Activated CD8-positive, alpha-beta memory T cell treated with anti-CD3 and anti-CD28 coated beads for 48 hours (primary cell): ENCODE measurements at places on chromosomes 1 and 21.

- DNase-seq, result no peak
Observed at GRCh38 chr1:218895064-218895587, 278.6 kb upstream of the LYPLAL1 start.

DNA sequence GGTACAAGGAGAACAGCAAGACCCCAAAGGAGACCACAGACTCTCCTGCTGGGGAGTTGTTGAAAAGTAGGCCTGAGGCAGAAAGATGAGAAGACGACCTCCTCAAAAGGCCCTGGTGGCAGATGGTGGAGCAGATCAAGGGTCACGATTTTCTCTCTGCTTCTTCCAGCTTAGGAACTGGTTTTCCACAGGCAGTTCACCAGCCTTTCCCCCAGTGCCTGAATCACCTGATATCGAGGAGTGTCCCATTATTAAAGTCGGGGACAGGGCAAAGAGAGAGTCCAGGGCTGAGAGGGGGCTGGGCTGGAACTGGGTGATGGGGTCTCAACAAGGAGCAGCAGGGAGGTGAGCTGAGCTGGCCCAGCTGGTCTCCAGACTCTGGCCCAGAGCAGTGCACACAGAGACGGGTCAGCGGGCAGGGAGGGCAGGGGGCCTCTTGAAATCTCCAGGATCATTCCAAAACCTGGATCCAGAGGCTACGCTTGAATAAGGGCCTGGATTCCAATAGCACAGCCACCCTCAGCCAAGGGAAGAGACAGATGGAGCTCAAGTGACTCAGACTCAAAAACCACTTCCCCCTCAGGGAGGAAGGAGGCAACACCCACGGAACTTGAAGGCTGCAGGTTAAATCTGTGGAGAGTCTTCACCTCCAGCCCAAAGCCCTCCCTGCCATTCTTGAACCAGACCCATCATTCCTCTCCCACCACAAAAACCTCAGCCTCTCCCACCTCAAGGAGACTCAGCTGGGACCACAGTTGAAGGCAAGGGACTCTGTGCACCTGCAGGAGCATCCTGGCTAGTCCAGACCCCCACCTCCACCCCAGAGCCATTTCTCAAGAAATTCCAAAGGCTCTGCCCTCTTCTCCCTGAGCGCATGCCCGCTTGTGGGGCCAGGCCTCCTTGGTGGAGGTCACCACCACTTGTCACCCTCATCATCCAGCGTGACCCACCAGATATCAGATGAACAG is at the start of gene S100A5:
TSS of gene S100A5 (minus strand) at position 541 of the 968 bp plus-strand sequence. CDS start 743 bp downstream, outside the sequence.
- DNase-seq, result no peak

DNA sequence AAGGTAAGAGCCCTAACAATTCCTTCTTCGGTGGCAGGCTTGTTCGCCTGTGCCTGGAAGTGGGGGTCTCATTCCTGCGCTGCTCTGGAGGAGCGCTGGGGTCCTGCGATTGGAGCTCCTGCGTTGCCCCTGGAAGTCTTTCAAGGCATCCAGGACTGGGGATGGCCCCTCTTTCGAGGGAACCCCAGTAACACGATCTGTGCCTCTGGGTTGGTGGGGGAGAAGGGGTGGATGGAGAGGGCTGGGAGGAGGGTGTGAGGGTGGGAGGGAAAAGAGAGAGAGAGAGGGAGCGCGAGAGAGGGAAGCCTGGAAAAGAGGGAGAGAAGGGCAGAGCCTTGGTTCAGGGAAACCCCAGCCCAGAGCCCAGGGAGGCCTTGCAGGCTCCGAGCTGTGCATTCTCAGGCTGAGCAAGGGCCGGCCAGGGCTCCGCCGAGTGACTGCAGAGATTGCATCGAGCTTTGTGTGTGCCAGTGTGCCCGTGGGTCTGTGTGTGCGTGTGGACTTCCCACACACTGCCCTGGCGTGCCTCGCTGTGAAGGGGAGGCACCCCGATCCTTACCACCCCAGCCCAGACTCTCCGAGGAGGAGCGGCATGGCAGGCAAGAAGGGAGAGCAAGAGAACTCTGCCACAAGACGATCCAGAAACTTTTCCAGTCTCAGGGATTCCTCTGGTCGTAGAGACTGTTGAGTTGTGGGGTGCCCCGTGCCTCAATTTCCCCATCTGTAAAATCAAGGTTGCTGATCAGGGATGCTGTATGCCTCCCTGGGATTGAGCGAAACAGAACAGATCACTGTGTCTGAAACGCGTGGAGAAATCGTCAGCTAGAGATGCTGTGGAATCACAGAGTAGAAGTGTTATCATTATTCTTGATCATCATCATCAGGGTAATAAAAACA is 619 bp downstream of the BCL9 start:
- peak; percentile 13 for DNase-seq

DNA sequence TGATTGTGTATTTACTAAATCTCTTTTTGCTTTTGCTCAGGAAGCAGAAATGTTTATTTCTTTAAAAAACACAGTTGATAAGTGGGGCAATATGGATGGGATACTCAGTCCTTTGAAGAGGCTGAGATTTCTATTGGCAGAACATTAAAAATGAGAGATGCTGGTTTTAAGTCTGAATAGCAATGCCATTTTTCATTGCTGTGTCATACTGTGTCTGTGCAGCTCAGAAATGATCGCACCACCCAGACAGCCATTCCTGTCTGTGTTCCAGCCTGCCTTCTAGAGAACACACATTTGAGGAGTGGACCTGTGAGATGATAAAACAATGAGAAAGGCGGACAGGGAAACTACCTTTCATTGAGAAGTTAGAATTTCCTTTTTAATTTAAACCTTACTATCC is 231.2 kb upstream of the USP24 start:
- DNase-seq, result no peak

- no peak for DNase-seq
Observed at GRCh38 chr21:29287383-29287782, 11.3 kb upstream of the BACH1 start.

DNA sequence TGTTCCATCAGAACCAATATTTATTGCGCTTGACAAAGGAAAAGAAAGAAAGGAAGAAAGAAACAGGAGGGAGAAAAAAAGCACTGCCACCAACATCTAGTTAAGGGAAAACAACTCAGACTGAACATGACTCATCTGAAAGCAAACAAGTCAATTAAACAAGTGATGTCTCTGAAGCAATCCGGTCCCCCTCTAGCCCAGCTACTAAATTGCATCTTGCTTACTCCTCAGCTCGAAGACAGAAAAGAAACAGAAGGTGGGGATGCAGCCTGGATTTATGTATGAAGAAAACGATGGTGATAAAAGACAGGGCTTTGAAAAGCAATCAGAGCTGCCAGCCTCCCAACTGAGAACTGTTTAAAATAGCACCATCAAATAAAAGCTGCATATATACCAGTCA is 188.2 kb downstream of the OMA1 start:
- no peak for DNase-seq

DNA sequence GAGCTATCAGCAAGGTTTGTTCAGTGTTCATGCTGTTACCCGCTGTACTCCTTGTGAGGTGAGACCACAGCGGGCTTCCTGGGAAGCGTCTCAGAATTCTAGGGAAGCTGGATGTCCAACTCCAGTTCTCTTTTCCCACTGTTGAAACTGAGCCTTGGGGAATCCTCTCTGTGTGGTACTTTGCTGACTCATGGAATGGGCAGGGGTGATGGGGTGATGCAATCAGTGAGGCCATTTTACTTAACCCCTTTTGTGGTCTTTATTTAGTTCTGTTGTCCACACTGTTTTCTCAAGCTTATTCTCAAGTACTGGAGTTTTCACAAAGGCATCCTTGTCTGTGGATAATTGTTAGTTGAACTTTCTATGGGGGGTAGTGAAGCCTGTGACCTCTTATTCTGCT is 42.6 kb downstream of the ACKR1 start:
- no peak for DNase-seq

DNA sequence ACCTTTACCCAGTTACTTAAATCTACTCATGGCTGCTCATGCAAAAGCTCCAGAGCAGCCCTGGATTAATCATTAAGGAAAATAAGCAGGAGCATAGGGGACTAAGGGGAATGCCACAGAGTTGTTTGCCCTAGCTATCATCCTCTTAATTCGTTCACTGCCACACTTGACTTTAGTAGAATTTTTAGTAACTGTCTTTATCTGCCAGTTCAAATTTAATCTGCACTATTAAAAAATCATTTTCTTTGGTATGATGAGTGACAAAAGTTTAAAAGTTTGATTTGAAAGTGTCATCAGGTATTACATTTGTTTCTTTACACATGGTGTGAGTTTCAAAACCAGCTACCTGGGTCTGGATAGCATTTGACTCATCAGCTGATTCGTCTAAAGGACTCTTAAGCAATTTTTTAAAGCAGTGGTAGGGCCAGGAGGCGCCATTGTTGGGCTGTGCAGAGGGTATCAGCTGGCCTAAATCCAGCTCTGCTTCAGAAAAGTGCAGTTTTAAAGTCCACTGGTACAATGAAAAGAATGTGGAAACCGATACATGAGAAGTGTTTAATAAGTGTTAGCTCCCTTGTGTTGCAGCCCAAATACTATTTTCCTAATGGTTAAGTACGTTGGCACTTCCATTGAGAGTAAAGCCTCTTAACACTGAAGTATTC is 69.9 kb upstream of the DR1 start:
- DNase-seq, result no peak

DNA sequence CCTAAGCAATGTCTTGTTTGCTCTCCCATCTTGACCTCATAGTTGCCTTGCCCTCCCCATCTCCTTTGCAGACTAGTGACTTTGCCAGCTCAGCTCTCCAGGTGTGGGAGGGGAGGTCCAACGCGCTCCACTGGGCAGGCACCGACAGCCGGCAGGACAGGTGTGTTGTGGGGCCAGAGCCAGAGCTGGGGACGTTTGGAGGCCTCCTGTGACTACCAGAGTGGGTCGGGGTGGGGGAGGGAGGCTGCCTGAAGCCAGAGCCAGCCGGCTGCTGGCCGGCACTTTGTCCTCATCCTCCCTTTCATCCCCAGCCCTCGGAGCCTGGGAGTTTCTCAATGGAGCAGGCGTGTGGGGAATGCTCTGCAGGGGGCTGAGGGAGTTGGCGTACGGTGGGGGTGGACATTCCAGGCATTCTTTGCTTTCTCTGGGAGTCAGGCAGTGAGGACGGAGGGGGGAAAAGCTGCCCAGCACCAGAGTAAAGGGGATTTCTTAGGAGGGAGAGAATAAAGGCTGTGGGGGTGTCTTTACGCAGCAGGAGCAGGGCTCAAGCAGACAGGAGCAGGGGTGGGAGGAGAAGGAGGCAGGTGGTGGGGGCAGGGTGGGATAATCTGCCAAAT is 20.2 kb downstream of the NUAK2 start:
- no peak for DNase-seq

- DNase-seq, result no peak
Observed at GRCh38 chr1:201103666-201104065, 8.6 kb downstream of the CACNA1S start.

GRCh38 chr1:218948446-218948845 is 225.2 kb upstream of the LYPLAL1 start:
- no peak for DNase-seq

DNA sequence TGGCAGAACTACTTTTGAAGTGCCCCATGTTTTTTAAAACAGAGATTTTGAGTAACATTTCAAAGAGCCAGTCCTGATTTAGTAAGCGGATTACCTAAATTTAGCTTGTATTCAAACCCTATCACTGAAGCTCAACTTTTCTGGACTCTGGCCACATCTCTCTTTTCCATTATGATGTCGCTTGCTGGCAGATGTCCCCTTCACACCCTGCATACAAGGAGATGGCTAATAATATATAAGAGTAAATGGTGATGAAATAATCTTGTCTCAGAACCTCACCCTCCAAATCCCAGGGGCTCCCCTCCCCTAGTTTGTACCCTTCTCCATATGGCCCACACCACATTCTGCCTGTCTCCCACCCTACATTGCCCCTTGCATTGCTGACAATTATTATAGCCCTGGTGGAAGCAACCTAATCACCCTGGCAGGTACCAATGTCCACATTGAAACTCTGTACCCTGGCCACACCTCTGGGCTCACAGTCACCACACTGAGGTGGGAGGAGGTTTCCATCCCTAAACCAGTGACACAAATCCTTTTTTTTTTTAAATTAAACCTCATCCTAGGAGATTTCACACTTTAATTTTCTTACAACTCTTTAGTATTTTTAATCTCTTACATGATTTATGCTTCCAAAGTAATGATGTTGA is 106.0 kb upstream of the SYT6 start:
- DNase-seq, result no peak

GRCh38 chr21:38987633-38988508 is 182.1 kb downstream of the ETS2 start:
- DNase-seq, result no peak

DNA sequence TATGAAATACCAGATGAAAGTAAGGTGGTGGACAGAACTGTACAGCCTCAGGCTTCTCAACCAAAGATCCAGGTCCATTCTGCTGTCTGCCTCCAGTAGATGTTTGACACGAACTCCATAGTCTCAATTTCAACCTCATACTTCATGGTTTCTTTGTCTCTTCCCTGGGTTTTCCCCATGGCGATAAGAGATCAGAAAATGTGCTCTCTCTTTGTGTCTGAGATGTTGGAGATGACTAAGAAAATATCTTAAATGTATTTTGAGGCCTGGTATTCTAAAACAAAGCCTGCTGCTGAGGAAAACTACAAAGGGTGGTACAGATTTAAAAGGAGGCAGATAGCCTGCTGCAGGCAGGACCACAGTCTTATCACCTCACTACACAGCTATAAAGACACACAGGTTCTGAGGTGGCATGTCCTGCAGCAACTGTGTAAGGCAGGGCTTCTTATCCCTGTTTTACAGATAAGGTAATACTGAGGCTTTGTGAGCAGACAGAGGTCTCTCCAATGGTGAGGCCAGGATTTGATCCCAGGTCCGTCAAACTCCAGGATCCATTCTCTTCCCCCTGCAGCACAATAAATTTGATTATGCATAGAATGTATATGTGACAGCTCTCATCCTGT is 40.0 kb upstream of the CACNA1E start:
- no peak for DNase-seq

GRCh38 chr21:41957991-41958766 is 4.4 kb upstream of the C2CD2 start:
- no peak for DNase-seq

GRCh38 chr1:223031733-223032601 is 111.1 kb downstream of the TLR5 start:
- no peak for DNase-seq

DNA sequence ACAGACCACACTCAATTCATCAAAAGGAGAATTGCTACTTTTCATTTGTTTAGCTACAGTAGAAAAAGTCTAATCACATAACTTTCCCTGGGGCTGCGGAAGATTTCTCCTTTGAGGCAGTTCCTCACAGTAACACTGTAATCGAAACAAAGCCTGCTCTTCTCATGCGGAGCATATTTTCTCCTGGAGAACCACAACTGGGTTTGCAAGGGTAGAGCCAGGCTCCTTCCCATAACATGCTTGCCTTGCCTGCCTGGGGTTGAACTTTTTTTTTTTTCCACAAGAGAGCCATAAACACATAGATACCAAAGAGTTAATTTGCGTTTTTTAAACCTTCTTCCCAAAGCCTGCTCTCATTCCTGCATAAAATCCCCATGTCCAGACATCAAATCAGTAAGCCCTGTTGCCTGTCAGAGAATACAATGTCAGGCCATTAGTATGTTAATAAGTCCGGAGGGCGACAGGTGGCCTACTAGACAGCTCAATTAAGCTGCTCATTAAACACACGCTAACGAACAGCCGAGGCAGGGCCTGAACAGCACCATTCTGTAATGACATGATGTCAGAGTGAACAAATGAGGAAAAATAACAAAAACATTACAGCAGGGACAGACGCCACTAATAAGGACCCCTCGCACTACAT is 107.1 kb upstream of the OLIG2 start:
- DNase-seq, result no peak
